Heart left ventricle (tissue), 16 donors: ENCODE measurements at places on chromosomes 1 and 21.

GRCh38 chr1:40770296-40771070 lies 13.1 kb upstream of the KCNQ4 start:
- no peak for DNase-seq

GRCh38 chr1:78831731-78832360 lies 174.7 kb downstream of the ADGRL4 start:
- DNase-seq = no peak

GRCh38 chr1:64453688-64454087 lies 16.2 kb upstream of the CACHD1 start:
- no peak for DNase-seq

DNA sequence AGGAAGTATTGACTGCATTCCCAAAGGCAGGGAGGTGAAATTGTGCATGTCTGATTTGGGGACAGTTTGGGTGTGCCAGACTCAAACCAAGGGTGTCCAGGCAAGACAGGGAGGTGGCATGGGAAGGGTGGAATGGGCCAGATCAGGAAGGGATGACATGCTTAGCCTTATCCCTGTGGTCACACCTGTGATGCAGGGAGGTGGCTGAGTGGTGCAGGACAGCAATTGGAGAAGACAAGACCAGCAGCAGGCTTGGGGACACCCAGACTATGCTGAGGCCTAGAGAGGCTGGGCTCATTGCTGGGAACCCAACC lies 4.0 kb downstream of the FOXO6 start:
- DNase-seq = no peak

GRCh38 chr1:53061859-53062707 lies at the start of gene PODN:
Gene PODN (plus strand): TSS chr1:53062213. CDS start chr1:53069856, 7,643 bp downstream.
- DNase-seq = peak; percentile 73

GRCh38 chr1:225670356-225670755 lies 17.4 kb upstream of the ENAH start:
- no peak for DNase-seq

DNA sequence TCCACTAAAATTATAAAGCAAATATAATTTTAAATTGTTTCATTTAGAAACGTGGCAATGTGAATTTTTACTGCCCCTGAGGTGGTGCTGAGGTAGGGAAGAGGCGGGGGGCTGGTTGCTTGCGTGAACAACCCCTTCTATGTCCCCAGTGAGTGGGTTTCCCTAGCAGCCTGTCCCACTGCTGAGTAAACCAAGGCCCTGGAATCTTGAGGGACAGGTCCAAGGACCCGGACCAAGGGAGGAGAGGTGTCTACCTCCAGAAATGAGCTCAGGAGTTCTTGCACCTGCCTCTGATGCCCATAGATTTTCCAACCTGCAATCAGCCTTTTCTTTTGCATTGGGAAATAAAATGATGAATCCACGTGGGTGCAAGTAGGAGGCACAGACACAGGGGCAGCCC lies 649 bp upstream of the LDLRAD1 start:
- no peak for DNase-seq

DNA sequence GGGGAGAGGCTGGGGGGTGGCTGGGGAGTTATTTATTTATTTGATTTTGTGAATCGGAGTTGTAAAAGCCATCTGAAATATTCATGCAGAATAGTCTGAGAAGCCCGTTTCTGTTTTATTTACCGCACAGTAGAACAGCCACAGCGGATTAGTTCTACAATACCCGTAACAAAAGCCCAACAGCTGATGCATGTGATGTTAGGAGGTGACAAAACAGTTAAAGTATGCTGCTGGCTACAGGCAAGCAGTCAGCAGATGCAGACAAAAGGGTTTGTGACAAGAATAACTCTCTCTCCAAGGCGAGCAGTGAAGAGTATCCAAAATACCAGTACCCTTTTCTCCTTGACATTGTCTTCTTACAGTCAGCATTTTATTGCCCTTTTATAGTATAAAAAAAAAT lies 42.0 kb downstream of the PROX1 start:
- DNase-seq = peak; percentile 35

DNA sequence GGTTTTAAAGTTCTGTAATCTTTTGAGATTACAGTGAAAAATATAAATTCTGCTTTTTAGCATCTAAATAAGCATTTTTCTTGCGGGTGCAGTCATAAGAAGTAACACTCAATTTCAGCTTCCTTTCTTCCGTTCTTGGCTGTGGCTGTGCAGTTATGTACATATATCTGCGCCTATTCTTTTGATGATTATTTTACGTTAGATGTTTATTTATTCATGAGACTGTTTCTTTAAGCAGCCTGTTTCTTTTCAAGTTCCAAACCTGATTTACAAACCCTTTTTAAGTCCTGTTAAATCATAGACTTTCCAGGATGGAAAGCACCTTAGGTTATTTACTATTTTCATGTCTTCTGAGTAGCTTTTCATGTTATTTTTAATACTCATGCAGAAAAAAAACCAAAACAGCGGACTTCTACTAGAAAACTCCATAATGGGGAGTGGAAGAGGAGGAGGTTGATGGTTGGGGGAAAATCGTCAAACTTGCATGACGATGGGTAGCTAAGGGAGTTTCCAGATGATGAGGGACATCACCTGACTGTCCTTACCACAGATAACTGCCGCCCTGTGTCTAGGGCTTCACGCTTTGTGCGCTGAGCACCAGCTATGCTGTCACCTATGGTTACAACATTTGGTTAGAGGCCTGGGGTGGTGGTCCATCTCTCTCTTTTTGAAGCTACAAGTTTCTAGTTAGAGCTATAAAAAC lies 2.6 kb downstream of the PRDM2 start:
- no peak for DNase-seq

DNA sequence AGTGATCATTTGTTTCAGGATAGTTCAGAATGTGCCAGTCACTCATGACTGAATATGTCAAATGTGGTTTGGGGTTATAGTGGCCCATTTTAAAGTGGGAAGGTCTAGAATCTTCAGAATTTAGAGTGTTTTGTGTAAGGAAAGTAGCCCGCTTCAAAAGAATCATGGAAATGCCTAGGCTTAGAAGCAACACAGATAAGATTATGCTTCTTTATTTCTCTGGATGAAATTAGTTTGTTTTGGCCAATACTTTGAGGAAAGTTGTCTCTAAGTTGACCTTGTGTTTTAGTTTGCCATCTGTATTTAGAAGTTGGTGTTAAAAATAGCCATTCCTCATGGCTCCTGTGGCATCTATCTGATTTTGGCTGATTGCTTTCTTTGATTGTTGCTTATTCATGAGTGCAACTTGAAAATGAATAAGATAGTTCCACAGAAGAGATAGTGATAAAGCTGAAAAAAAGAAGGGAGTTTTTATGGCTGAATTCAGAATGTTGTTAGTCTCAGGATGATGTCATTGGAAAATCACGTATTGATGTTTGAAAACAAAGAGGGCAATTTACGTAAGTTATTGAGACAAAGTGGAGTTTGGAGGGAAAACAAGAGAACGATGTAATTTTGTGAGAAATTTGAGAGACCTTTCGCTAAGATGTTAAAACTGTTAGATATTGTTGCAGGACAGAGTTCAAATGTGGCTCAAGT lies 71.9 kb downstream of the PLA2G4A start:
- DNase-seq = no peak

DNA sequence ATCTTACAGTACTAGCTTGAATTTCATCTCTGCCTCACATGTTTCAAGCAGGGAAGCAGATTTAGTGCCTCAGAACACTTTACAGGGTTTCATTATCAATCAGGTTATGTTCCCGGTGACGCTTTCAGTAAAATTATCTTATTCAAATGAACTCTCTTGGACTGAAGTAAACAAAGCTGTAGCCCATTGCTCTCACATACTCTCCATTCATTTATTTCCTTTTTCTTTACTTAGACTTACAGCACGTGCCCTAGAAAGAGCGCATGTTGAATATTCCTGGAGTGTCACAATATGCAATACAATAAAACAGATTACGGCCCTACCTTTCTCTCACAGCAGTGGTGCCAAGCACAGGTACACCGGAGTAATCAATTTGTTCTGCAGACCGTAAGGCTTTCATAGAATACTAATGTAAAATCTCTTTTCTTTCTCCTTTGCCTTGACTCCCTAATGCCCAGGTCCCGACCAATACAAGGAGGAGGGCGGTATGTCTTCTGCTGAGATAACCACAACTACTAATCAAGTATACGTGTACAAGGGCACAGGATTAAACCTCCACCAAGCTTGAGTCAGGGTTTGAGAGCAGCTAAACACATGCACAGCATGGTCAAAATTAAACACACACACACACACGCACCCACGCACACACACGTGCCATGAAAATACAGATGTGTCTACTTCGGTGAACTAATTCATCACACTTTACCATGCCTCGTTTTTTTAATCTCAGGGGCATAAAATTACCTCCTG lies 62.8 kb downstream of the NRIP1 start:
- no peak for DNase-seq

DNA sequence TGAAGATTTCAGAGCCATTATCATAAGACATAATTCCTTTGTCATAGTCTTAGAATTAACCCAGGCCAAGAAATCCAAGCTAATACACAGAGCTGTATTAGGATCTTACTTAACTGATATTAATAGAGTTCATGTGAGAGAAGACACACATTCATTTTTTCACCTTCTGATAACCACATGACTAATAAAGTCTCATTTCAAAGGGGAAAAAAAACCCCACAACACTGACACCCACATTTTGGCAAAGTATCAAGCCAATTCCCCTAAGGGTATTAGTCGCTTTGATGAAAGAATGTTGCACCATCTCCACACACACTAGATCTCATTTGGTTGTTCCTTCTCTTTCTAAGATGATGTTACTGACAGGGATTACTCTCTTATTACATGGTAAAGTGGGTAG lies 344.4 kb upstream of the ESRRG start:
- DNase-seq = no peak

GRCh38 chr1:160125746-160126145 lies 10.2 kb downstream of the ATP1A2 start:
- no peak for DNase-seq

DNA sequence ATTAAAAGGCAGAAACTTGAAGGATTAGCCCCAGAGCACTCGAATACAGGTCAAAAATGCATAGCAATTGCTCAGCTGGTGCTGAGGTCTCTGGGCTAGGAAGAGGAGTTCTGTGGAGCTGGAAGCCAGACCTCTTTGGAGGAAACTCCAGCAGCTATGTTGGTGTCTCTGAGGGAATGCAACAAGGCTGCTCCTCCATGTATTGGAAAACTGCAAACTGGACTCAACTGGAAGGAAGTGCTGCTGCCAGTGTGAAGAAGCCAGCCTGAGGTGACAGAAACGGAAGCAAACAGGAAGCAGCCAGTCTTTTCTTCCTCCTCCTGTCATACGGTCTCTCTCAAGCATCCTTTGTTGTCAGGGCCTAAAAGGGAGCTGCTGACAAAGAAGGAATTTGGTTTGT lies 233.4 kb upstream of the FGGY start:
- no peak for DNase-seq

- DNase-seq = no peak
These were observed 83.6 kb downstream of the CLIC4 start for GRCh38 chr1:24828887-24829192.

DNA sequence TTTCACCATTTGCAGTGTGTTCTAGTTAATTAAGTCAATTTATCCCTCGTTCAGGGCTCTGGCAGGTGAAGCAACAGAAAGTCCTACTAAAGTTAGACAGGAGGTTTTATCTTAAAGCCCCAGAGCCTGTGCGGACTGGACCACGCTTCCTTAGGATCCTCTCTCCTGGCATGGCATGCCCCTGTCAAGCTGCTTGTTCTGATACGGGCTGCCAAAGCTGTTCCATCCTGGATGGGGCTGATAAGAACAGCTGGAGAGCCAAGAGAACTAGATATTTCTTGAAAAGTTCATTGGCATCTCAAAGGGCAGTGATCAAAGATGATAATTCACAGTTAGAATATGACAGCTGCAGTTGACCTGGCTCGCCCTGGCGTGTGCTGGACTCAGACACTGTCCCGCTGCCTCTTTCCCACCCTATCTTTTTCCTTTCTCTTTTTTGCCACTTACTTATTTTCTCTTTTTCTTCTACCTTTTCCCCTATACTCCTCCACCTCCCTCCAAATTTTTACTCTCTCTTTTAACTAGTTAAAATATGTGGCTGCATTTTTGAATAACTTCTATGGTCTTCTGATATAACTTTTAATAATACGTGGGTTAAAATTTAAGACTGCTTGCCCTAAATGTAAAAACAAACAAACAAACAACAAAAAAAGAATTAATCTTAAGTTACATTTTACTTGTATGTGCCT lies 96.7 kb downstream of the ABCA4 start:
- no peak for DNase-seq

GRCh38 chr1:17795081-17795809 lies 40.1 kb downstream of the ACTL8 start:
- DNase-seq = no peak

- DNase-seq = no peak
These were observed 245.4 kb downstream of the SMYD3 start for GRCh38 chr1:246261639-246262038.

DNA sequence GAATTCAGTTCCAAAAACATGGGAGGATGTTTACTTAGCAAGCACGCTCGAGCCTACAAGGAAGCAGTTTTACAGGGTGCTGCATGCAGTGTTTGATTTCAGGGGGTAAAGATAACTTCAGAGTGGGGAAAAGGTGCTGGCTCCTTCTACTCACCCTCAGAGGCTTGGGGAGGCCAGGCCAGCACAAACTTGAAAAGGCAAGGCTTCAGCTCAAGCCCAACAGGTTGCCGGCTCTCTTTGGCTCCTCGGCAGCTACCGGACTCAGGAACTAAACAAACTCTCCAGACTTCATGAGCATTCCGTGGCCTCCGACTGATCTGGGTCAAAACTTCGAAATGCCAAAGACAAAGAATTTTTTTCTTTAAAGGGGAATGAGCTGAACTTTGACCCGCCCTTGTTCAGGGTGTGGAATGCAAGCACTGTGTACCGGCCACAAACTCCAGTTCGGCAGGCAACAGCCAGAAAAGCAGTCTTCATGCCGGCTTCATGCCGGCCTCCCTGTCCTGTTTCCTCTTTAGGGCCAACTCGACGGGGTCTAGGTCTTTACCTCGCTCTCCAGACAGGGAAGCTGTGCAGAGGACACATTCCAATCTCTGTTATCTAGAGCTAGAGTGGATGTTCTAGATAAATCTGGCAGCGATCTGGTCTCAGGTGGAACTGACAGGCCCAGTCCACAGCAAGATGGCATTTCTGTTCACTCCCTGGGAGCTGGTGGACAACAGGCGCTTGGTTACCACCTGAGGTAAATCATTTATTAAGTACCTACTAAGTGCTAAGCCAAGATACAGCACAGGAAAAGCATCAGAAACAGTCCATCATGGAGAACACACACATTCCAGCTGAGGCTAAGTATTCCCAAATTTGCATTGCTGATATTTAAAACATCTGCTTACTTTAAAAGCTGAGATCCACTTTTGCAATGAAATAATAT lies 75.0 kb downstream of the CD46 start:
- no peak for DNase-seq

GRCh38 chr21:36964398-36964797 lies 2.1 kb downstream of the HLCS start:
- no peak for DNase-seq

- no peak for DNase-seq
These were observed 7.1 kb downstream of the TCP10L start for GRCh38 chr21:32578107-32578691.
